Stimulated activated CD8-positive, alpha-beta memory T cell treated with anti-CD3 and anti-CD28 coated beads, Interleukin-4, amount 100 ng/mL, for 1 hour (primary cell): ENCODE measurements at places on chromosomes 2 and 18.

- no peak for DNase-seq
Observed at GRCh38 chr2:237613679-237614078, 13.7 kb upstream of the LRRFIP1 start.

GRCh38 chr2:160062292-160063005 lies at the start of gene PLA2R1:
TSS of gene PLA2R1 (minus strand) at chr2:160062615. CDS start at chr2:160062403, 212 bp downstream.
- DNase-seq = no peak

GRCh38 chr2:196598412-196598811 lies 41.1 kb upstream of the CCDC150 start:
- DNase-seq = no peak

GRCh38 chr2:3423492-3424170 lies 44.1 kb downstream of the TRAPPC12 start:
- DNase-seq = peak; percentile 62

DNA sequence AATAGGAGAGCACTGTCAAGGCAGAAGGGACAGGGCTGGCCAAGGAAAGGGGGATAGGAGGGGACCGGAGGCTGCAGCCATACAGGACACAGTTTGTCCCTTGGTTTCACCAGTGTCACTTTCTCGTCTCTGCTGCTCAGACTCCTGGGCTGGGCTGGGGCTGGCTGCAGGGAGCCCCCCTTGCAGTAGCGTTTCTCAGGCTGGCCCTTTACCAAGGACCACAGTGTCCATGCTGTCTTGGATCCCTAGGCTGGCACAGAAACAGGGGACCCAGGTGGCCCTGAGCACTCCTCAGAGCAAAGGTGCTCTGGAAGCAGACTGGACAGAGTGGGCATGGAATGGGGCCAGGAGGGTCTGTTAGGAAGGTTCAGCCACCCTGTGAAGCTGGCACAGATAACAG lies 34.8 kb downstream of the ATOH8 start:
- no peak for DNase-seq

GRCh38 chr2:240579771-240580614 lies 6.5 kb upstream of the CAPN10 start:
- peak; percentile 52 for DNase-seq

DNA sequence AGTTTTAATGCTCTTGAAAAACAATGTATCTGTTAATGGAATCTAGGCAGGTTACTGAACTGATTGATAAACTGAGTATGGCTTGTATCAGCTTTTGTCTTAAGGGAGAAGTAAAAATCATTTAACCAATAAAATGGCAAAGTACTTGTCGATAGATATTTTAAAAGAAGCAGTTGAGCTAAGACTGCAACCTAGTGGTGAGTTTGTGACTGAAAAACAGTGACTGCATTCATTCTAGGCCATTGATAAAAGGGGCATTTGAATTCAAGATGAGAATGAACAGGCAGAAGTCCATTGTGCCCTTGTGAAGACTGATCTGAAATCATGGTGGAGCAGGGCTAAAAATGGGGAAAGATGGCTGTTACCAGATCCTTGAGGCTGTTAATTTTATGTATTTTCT lies 59.4 kb upstream of the MSTN start:
- DNase-seq = no peak

GRCh38 chr2:219298759-219299371 lies 10.3 kb downstream of the PTPRN start:
- peak; percentile 82 for DNase-seq

GRCh38 chr18:73124175-73124574 lies 256.4 kb upstream of the NETO1 start:
- DNase-seq = no peak

DNA sequence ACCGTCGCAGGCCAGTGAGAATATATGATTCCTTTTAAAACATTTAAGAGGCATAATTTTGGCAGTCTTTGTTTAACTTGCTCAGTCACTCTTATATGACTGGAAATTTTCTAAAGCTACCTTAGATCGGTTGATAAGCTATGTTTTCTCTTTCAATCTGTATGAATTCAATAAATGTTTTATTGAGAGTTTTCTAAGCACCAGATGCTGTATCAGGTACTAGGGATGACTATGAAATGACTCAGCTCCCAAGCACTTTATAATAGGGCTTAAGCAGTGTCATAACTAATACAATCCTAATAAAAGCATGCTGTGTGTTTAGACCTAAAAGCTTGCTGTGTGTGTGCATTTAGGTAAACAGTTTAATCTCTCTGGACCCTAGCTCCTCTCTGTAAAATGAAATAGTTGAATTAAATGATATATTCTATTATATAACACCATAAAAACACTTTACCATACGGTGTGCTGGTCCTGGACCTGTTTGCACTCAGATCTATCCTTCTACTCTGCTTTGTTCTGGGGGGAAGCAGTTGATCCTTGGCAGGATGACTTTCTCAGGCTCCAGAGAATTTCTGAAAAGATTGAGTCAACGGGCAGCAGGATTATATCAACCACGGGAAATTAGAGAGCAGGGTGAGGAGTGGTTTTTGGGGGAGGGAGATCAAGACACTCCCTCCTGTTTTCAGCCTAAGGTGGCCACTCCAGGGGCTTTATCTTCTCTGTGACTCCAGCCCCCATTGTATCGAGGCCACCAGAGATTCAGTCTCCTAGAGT lies 26.1 kb upstream of the SLC38A11 start:
- DNase-seq = no peak

- DNase-seq = no peak
Observed at GRCh38 chr2:46269001-46269400, 28.2 kb upstream of the EPAS1 start.

- DNase-seq = no peak
Observed at GRCh38 chr2:20634507-20635112, 16.3 kb downstream of the HS1BP3 start.

DNA sequence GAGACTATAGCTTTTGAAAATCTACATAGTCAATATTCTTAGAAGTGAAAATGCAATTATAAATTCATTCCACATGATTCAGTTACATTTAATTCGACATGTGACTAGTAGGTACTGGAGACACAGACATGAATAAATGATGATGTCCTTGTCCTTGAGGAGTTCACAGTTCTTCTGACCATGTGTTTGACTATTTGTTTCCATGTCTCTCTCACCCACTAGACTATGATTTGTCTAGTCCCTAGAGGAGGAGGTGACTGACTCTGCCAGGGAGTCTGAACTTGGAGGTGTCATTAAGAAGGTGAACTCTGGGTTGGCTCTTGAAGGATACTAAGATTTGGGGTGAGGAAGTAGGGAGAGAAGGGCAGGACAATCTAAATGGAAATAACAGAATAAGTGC lies 20.7 kb upstream of the UGP2 start:
- DNase-seq = no peak

DNA sequence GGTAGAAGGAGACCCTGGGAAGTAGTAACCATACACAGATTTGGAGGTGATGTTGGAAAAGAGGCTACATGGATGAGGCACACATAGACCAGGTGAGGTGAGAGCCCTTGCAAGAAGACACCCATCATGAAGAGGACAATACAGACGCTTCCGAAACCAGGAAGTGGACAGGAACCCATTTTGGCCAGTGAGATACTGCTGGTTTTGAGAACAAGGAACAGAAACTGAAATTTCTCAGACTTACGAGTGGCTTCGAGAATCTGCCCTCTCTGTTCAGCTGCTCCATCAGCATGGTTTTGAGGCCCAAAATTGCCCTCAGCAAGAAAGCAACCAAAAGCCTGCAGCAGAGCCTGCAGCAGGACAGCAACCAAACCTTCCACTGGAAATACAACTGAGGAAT lies 479.1 kb upstream of the NRXN1 start:
- no peak for DNase-seq

DNA sequence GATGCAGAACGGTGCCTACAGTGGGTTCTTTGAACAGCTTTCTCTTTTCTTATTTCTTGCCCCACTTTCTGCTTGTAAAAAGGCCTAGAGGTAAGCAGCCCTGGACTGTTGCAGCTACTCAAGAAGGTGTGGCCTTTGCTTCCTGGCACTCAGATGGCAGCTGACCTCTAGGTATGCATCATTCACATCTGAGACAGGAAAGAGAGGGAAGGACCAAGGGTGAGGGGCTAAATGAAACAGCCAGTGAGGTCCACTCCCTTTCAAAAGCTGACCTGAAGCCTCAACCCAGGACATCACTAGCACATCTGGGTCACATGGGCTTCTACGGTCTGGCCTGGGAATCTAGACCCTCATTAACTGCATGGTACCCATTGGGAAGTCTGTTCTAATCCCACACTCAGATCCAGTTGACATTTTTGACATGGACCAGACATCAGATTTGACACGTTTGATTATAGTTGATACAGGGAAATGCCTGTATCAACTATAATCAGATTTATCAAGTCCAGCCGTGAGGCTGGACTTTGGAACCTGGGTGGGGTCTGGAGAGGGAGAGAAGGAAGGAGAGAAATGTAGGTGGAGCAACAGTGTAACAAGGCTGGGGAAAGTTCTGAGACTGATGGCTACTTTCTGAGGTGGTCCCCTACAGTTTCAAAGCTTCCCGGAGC lies 60.2 kb downstream of the E2F6 start:
- DNase-seq = no peak

GRCh38 chr2:204900487-204900886 lies 355.2 kb downstream of the PARD3B start:
- no peak for DNase-seq

DNA sequence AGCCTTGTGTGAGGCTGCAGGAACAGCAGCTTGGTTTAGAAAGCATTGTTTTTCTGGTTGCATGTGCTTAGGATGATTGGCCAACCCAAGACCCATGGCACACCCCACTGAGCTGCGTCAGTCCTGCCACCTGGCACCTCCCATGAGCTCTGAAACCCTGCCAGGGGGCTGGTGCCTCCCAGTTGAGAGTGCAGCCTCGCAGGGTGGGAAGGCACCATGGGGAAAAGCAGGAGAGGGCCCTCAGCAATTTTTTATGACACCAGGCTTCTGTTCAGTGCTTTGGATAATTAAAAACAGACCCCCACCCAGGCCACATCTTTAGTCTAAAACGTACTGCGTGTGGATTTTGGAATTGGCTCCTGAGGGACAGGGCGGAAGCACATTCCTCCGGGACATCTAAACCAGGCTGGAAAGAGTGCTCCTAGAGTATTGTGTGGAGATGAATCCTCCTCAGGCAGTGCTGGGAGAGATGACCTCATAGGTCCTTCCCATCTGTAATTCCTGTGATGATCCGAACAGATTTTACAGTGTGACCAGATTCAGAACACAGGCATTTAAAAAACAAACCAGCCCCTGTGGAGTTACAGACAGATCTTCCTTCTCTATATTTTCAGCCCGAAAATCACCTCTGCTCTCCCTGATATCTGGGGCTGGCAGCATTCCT lies 438.3 kb downstream of the ZNF521 start:
- no peak for DNase-seq

GRCh38 chr2:200311139-200311538 lies 4.6 kb downstream of the SPATS2L start:
- DNase-seq = no peak

- no peak for DNase-seq
Observed at GRCh38 chr2:229622495-229623355, 91.6 kb downstream of the DNER start.

DNA sequence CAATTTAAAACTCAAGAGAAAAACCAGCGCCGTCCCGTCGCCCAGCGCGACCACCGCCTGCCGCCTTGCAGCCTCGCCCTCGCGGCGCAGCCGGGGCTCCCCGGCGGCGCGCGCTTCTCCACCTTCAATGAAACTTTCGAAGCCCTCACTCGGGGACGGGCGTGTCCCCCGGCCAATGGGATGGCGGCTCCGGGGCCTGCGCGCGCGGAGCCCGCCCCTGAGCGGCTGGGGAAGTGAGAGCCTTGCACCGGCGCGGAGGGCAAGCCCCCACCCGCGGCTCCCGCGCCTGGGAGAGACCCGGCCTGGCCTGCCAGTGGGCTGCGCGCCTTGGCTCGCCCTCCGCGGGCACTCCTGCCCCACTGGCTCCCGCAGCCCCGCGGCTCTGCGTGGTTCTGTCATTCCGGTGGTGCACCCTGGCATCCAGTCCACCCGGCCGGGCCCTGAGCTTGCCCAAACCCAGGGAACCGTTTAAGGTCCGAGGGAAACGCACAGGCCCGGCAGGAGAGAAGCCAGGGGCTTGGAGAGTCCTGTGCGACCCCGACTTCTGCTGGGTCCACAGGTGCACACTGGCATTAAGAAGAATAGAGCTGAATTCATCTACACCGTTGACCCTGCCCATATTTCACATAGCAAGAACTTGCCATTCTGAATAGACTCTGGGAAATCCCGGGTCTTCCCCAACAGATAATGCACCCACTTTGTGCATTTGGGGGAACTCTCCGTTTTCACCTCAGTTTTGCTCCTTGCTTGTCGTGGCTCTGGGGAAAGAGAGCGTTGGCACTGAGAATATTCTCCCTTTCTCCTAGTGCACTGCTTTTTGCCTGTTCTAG lies at the start of gene PIEZO2:
PIEZO2 (minus strand) TSS at position 129 of the 830 bp plus-strand sequence. CDS start 981 bp downstream, outside the sequence.
- no peak for DNase-seq

GRCh38 chr18:59994357-59994756 lies 94.6 kb downstream of the PMAIP1 start:
- no peak for DNase-seq

- no peak for DNase-seq
Observed at GRCh38 chr2:227783404-227784138, 30.1 kb upstream of the CCL20 start.

DNA sequence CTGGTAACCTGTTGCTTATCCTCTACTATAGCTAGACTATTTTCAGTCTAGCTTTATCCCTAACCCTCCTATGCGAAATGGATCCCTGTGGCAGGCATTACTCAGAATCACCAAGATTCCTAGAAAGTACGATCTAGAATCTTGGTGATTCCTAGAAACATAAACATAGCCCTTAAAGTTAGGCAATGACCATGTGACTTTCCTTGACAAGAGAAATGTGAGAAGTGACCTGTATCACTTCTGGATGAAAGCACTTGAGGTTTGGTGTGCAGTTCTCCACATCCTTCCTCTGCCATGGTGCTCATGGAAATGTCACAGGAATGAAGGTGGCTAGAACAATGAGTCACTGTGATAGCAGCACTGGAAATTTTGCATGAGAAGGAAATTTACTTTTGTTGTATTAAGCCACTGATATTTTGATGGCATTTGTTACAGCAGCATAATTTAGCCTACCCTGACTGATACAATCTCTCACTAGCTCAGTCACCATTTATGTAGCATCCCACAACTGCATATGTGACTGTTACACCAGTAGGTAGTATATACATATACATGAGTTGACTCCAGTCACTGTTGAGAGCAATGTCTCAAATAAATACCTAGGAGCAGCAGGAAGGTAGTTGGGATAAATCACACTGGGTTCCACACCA lies 68.3 kb upstream of the MAPRE2 start:
- no peak for DNase-seq

- no peak for DNase-seq
Observed at GRCh38 chr18:42412896-42413295, 457.9 kb downstream of the PIK3C3 start.

DNA sequence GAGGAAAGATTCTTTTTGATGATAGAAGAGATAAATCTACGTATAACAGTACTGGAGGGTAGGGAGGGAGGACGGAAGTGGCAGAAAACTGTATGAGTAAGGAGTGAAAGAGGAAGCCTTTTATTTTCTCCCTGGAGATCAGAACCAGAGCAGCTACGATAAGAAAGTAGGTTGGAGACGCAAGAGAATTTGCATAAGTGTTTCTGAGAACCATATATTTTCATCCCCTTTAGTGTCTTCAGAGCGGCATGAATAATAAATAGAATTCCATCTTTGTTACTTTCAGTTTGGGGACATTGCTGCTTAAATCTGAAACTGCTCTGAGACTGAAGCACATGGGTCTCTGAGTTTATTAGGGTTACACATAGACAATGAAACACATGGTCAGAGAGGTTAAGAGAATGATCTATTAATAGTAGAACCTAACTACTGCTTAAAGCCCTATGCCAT lies 230.2 kb upstream of the TNP1 start:
- DNase-seq = no peak
